HepG2 (cell line): ENCODE measurements at places on chromosomes 1 and 21.

DNA sequence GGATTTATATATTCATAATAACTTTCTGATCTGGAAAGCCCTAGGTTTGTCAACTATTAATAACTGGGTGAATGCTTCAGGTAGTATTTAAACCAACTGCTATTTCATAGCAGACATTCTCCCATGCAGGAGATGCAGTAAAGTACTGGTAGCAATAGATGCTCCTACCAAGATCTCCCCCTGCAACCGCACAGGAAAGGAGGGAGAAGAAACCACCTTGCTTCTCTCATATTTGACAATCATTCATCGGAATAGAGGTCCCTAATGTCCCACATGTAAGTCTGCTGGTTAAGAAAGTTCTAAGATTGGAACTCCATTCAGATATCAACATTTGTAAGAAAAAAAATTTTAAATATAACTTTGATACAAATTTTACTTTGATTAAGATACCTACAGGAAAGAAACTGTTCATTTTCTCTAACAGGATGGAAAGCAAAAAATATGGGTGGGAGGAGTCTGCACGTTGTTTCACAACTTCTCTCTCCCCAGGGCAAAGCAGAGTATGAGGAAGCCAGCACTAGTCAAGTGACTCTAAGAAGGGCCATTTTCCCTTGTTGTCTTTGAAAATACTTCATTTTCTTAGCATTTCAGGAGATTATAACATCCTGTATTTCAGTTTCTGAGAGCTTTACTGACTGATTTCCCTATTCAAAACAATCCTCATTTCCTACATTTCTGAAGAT is at the start of gene PYHIN1:
Gene PYHIN1, plus strand, starts transcription at position 498 of the 683 bp plus-strand sequence. CDS start 5,359 bp downstream, outside the sequence.
- DNase-seq: no peak

DNA sequence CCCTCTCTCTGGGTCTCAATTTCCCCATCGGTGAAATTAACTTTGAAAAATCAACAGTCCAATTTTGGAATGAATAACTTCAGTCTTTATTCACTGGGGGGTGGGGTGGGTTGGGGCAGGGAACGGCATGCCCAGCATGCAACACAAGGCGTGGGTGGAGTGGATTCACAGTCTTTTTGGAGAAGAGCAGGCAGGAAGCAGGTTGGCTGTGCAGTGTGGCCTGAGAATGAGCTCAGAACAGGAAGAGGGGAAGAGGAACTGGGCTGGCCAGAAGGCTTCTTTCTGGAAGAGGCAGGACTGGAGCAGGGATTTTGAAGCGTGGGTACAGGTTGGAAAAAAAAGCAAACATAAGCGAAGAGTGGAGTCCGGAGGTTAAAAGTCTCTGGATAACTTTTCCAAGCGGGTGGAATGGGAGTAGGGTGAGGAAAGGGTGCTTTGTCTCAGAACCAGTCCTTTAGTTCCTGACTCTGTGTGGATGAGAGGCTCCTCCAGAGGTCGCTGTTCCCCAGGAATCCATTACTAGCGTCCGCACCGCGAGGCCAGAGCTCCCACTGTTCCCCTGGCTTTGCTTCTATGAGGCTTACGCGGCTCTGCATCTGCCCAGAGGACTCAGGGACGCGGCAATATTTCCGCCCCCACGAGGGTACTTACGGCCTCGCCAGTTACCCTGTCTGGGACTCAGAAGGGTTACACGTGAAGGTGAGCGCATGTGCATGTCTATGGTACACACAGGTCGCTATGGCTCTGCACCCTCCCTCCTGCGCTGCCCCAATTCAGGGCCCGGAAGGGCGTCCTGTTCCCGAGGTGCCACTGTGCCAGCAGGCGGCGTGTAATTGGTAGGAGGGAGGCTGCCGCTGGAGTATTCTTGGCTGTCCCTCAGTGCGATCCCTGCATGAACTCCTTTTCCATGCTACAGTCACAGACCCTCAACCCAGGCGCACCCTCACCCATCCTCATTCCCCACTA is 5.5 kb upstream of the FOXD2 start:
- DNase-seq: peak; percentile 39

DNA sequence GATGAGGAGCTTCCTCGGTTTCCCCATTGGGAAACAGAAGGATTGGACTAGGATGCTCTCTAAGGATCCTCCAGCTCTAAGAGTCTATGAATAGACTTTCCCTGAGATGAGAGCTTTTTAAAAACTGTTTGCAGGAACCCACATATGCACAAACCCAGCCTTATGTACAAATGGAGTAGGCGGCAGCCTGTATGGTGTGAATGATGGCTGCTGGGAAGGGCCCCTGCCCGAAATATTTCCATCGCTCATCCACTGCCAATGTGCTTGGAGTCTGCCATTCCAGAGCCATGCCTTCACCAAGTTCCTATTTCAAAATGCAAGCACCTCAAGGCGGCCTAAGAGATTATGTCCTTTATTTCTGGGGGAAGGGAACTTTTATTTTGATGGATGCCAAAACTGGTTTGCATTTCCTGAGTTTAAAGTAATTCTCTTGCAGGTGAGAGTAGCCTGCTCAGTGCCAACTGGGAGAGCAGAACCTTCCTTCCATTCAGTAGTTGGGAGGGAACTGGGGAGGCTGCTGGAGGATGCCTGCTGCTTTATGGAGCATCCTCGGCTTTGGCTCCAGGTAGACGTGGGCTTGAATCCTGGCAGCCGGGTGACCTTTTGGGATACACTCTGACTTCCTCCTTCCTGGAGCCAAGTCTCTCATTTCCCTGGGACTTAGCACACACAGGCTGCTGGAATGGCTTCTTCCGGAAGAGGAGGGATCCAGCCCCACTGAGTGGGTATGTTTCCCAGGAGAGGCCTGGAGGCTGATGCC is 165.9 kb downstream of the ACTL8 start:
- no peak for DNase-seq

GRCh38 chr1:113451710-113452109 is 61.4 kb downstream of the MAGI3 start:
- DNase-seq: no peak

DNA sequence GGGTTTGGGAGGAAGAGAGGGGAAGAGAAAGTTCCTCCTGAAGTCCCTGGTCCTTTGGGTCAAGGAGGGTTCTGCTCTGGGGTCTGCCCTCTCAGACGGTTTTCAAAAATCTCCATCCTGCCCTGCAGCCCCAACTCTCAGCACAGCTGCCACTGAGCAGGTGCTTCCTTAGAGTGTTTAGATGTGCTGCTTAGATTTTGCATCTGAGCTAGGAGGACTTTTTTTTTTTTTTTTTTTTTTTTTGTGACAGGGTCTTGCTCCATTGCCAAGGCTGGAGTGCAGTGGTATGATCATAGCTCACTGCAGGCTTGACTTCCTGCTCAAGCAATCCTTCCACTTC is 324.9 kb upstream of the POU3F1 start:
- no peak for DNase-seq
